ENCODE measurements at places on chromosomes 5 and 9.

DNA sequence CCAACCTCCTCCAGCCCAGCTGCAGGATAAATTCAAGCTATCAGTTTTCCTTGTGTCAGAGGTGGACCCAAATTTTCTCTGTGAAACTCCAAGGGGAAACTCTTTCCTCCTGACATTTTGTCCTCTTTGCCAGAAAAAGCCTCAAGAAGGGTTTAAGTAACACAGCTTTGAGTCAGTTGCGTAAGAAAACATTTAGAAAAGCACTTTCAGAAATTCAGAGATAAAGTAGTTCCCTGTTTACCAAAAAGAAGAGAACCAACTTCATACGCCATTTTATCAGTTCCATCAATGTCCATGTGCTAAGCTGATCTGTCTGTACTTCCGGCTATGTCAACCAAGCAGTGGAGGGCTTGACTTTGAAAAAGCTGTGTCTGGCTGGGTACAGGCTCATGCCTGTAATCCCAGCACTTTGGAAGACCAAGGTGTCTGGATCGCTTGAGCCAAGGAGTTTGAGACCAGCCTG is 19.9 kb upstream of the SUSD1 start:
- peak overlapping the region; percentile 63 for H3K27ac ChIP-seq
- H3K36me3 ChIP-seq, result no peaks in the 10 kb centered on the region
- no peaks in the 10 kb centered on the region for H3K27me3 ChIP-seq
- H3K4me3 ChIP-seq, result no peak overlapping the region
- no peak for DNase-seq

GRCh38 chr5:74272024-74272775 is 368.3 kb downstream of the ENC1 start:
- H3K36me3 ChIP-seq, result no peaks in the 10 kb centered on the region
- H3K4me1 ChIP-seq, result no peaks in the 10 kb centered on the region
- H3K27ac ChIP-seq, result no peak overlapping the region
- no peak overlapping the region for H3K4me3 ChIP-seq
- DNase-seq, result no peak

DNA sequence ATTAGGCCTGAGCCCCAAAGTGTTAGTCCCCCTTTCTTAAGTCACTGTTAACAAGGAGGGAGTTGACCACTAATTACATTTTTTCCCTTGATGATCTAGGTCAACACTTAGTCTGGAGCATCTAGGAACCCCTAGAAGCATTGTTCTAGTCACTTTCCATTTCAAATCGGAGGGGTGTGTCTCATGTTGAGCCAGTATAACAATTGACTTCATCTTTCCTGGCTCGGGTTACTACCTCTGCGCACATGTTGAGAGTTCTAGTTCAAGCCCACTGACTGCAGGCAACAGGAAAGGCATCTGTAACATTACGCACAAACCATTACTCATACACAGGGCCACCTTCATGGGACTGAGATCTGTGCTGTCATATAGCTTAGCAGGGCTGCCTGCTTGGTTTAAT is 164.9 kb downstream of the NTRK2 start:
- H3K36me3 ChIP-seq, result no peaks in the 10 kb centered on the region
- H3K27me3 ChIP-seq, result no peaks in the 10 kb centered on the region
- no peak for DNase-seq
- no peaks in the 10 kb centered on the region for H3K4me1 ChIP-seq

GRCh38 chr9:115978091-115978490 is 175.5 kb upstream of the PAPPA start:
- H3K27ac ChIP-seq, result no peak overlapping the region
- H3K4me1 ChIP-seq, result no peaks in the 10 kb centered on the region
- H3K27me3 ChIP-seq, result no peaks in the 10 kb centered on the region
- no peak overlapping the region for H3K4me3 ChIP-seq
- no peak for DNase-seq

DNA sequence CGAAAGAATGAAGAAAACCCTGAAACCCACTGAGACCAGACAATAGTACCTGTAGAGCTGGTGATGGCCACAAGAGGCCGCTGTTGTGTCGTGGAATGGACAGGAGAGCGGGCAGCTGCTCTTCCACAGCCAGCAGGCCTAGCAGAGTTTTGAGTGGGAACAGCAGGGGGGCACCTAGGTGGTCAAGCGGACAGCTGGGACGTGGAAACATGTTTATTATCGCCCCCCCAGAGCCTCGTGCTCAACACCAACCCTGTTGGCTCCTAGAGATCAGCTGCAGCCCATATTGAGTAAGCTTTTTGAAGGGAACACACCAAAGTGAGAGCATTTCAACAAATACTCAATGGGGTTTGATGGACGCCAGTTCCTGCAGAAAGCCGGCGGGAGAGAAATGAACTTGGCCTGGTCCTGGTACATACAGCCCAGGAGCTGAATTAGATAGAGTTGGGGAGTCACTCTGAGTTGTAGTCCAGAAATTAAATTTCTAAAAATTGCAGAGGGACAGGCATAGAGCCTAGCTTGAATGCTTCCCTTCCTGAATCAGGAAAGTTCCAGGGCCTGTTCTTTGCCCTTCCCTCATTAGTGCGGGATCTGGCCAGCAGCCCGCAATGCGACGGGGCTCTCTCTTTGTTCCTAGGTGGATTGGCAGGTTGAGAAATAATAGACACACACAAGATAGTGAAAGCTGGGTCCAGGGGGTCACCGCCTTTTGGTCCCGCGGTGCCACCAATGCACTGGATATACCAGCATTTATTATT is 33.8 kb downstream of the MFAP3 start:
- peak; percentile 64 for DNase-seq
- no peaks in the 10 kb centered on the region for H3K36me3 ChIP-seq
- no peak overlapping the region for H3K27ac ChIP-seq

DNA sequence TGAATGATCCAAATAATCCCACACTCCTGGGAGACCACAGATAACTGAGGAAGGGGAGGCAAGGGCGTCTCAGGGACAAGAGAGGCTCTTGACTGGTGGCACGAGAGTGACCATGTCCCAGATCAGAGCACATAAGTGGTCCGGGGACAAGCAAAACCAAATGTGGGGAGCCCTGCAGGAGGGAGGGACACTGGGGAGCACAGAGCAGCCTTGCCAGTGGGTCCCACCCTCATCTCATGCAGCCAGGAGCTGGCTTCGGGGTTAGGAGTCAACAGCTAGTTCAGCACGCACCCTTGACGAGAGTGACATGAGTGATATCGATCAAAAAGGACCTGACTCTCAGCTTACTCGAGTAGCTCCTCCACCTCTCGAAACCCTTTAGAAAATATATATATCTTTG is 16.5 kb upstream of the UBE2QL1 start:
- no peak overlapping the region for H3K4me3 ChIP-seq
- H3K27ac ChIP-seq, result no peak overlapping the region
- no peaks in the 10 kb centered on the region for H3K4me1 ChIP-seq

- no peak overlapping the region for H3K27ac ChIP-seq
- no peaks in the 10 kb centered on the region for H3K36me3 ChIP-seq
- no peaks in the 10 kb centered on the region for H3K27me3 ChIP-seq
- DNase-seq, result no peak
- H3K4me1 ChIP-seq, result peaks cover 8% of the 10 kb centered on the region
Observed at GRCh38 chr5:10329820-10330481, 22.2 kb upstream of the CMBL start.

- H3K4me3 ChIP-seq, result no peak overlapping the region
- H3K27me3 ChIP-seq, result no peaks in the 10 kb centered on the region
- H3K4me1 ChIP-seq, result no peaks in the 10 kb centered on the region
Observed at GRCh38 chr9:121678501-121679022, 27.1 kb downstream of the DAB2IP start.

DNA sequence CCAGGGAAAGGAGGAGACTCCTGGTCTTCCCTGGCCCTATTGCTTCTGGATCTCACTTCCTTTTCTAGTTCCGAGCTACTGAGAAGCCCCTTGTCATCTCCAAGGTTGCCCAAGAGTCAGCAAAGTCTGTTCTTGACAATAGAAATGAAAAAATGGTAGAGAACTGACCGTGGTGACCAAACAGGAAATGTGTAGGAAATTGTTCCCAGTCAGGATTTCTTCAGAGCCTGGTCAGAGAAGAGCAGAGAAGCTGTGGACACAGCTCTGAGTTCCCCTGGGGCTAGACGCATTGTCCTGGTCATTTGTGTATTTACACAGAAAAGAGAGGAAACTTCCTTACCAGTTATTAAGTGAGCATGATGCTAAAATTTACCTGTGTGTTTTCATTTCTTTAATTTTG is 35.6 kb downstream of the S1PR3 start:
- no peak overlapping the region for H3K4me3 ChIP-seq
- H3K27me3 ChIP-seq, result no peaks in the 10 kb centered on the region
- no peaks in the 10 kb centered on the region for H3K36me3 ChIP-seq
- DNase-seq, result no peak
- H3K27ac ChIP-seq, result no peak overlapping the region

GRCh38 chr5:175107865-175108264 is 336.1 kb downstream of the DRD1 start:
- H3K4me1 ChIP-seq, result no peaks in the 10 kb centered on the region
- no peaks in the 10 kb centered on the region for H3K27me3 ChIP-seq
- peak; percentile 70 for DNase-seq
- H3K27ac ChIP-seq, result no peak overlapping the region
- H3K4me3 ChIP-seq, result no peak overlapping the region
- no peaks in the 10 kb centered on the region for H3K36me3 ChIP-seq

DNA sequence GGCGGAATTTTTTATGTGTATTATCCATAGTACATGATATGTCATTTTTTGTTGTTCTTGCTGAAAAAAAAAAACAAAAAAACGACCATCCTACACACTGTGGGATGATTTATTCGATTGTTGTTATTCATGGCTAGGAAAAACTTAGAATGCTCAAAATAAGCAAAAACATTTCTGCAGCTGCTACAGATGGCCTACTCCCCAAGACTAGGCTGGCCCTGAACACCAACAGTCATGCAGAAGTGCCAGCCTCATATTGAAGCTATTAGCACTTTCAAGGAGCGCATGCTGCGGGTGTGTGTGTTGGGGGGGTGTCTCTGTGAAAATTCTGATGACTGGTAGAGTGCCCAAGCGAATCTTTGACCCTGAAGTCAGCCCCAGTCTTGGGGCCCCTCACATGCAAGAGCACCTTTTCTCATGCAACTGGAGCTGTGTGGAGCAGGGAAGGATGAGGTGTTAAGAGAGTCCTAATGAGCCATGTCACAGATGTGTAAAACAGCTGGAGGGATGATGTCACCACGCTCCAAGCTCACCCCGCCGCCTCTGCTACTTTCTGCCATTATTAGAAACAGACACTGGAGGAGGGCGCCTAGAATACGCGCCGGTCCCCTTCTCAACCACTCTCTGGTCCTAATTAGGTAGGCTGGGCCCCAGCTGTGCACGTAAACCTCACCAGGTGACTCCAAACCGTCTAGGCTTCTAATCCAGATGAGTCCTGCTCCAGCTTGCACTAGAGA is 61.0 kb upstream of the SMIM23 start:
- DNase-seq, result no peak
- no peaks in the 10 kb centered on the region for H3K27me3 ChIP-seq
- H3K27ac ChIP-seq, result no peak overlapping the region
- no peaks in the 10 kb centered on the region for H3K36me3 ChIP-seq
- H3K4me1 ChIP-seq, result no peaks in the 10 kb centered on the region

DNA sequence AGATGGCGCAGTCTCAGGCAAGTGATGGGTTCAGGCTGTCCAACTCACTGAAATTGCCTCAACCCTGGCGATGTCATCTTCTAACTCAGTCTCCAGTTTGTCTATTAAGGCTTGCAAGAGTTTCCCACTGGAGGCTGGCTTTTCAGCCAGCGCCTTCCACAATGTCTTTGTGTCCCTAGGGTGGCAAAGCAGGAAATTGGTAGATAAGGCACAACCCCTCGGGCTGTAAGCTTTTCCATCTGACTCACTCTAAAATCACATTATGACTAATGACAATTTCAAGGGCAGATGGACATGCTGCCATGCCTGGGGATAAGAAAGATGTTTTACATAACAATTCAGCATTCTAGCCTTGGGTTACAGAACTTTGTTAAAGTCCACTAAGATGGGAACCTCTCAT is 61.9 kb downstream of the MROH2B start:
- H3K27me3 ChIP-seq, result no peaks in the 10 kb centered on the region
- H3K27ac ChIP-seq, result no peak overlapping the region
- H3K4me1 ChIP-seq, result no peaks in the 10 kb centered on the region
- H3K4me3 ChIP-seq, result no peak overlapping the region

DNA sequence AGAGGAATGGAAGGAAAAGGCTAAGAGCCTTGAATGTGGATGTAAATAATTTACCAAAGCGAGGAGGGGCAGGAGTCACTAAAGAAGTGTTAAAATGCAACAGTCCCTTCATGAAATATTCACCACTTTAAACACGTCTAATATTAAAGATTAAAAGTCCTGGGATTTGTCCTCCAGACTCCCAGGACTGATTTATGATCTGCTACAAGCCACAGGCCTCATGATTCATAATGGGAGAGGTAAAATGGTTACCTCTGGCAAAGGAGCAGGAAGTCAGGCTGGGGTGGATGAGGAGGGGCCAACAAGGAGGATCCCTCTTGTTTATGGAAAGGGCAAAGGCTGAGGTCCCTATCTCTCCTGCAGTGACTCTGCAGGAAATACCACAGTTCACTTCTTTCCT is 292.4 kb downstream of the TRIM32 start:
- no peak for DNase-seq
- H3K36me3 ChIP-seq, result no peaks in the 10 kb centered on the region
- no peak overlapping the region for H3K27ac ChIP-seq
- no peaks in the 10 kb centered on the region for H3K27me3 ChIP-seq
- H3K4me1 ChIP-seq, result no peaks in the 10 kb centered on the region

DNA sequence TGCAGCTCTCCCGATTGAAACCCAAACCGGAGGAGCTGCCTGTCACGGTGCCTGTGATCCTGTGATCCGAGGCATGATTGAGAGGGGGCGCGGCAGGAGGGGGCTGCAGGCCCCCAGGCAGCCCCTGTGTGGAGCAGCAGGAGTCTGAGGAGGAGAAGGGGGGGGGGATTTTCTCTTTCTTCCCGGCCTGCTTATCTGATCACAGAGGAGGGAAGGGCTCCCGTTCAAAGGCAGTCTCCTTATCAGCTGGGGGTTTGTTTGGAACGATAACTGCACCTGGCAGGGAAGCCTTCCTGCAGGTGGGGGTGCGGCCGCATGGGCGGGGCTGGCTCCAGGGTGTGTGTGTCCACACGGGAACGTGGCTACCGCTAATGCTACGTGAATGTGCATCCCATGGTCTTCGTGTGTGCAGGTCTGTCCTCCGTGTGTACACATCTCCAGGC is 38.4 kb downstream of the LMX1B start:
- H3K4me1 ChIP-seq, result no peaks in the 10 kb centered on the region
- H3K36me3 ChIP-seq, result no peaks in the 10 kb centered on the region
- DNase-seq, result no peak
- H3K4me3 ChIP-seq, result no peak overlapping the region
- no peaks in the 10 kb centered on the region for H3K27me3 ChIP-seq

DNA sequence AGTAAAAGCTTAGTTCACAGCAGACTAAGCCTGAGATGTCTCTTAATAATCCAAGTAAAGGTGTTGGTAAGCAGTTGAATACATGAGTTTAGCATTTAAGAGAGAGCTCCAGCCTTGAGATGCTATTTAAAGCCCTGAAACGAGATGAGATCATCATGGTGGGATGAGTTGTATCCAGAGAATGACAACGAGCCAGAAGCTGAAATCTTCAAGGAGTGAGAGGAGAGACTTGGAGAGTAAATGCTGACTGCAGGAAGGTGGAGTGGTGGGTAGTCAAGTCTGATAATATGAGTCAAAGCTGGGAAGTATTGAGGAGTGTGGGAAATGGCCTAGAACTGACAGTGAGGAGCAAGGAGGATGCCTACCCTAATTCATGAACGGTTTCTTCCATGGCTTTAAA is 53.7 kb downstream of the PLAC8L1 start:
- no peak overlapping the region for H3K4me3 ChIP-seq
- H3K27me3 ChIP-seq, result no peaks in the 10 kb centered on the region
- no peak for DNase-seq
- H3K4me1 ChIP-seq, result peaks cover 4% of the 10 kb centered on the region

GRCh38 chr9:83153030-83153429 is 90.1 kb upstream of the RASEF start:
- H3K4me3 ChIP-seq, result no peak overlapping the region
- no peak overlapping the region for H3K27ac ChIP-seq
- no peaks in the 10 kb centered on the region for H3K36me3 ChIP-seq
- no peaks in the 10 kb centered on the region for H3K4me1 ChIP-seq
- no peaks in the 10 kb centered on the region for H3K27me3 ChIP-seq
